ENCODE measurements at places on chromosomes 6 and 20.

DNA sequence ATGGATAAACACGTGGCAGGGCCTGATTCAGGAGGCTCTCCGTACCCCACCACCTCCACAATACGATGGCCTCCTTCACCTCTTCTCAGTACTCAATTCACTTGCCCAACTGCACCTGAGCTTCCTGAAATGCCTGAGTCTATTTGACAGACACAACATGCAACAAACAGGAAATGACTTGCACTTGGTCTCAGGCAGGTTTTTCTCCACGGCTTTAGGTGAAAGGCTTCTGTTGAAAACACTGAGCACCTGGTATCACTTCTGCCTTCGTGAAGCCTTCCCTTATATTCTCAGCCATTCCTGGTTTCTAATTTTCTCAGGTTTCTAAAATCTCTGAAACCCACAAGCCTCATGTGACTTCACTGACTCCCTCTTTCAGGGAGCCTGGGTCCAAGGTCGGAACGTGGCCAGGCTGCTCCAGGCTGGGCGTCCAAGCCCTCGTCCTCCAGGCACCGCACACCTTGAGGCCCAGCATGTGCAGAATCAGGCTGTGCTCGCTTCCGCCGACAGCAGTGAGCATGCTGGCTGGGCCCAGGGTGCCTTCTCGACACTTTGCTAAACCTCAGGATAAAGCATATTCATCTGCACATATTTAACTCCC, 34.7 kb downstream of the TAF4 start:
- no peak for DNase-seq

GRCh38 chr20:5160882-5161281, 34.1 kb downstream of the CDS2 start:
- no peak for DNase-seq

GRCh38 chr6:3888153-3888957, 39.2 kb downstream of the FAM50B start:
- no peak for DNase-seq

GRCh38 chr6:31041372-31041974, 31.2 kb downstream of the MUC22 start:
- DNase-seq: no peak

- DNase-seq: no peak
Observed at GRCh38 chr20:13402171-13402760, 181.2 kb downstream of the ISM1 start.

GRCh38 chr20:49122920-49123319, 65.2 kb downstream of the STAU1 start:
- no peak for DNase-seq

DNA sequence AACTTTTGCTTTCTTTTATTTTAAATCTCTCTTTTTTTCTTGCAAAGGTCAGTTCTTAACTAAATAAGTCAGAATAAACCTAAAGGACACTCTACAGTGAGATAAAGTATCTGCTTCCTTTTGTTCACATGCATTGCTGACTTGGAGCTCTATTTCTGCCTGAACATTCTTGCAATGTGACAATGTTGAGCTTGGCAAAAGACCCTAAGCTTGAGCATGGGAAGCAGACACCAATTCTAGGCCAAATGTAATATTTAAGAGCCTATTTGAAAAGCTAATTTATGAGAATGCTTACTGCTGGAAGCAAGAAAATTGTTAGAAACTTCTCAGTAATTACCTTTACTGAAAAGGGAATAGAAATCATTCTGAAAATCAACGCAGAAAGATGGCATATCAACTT, 556.2 kb downstream of the CBLN4 start:
- no peak for DNase-seq

DNA sequence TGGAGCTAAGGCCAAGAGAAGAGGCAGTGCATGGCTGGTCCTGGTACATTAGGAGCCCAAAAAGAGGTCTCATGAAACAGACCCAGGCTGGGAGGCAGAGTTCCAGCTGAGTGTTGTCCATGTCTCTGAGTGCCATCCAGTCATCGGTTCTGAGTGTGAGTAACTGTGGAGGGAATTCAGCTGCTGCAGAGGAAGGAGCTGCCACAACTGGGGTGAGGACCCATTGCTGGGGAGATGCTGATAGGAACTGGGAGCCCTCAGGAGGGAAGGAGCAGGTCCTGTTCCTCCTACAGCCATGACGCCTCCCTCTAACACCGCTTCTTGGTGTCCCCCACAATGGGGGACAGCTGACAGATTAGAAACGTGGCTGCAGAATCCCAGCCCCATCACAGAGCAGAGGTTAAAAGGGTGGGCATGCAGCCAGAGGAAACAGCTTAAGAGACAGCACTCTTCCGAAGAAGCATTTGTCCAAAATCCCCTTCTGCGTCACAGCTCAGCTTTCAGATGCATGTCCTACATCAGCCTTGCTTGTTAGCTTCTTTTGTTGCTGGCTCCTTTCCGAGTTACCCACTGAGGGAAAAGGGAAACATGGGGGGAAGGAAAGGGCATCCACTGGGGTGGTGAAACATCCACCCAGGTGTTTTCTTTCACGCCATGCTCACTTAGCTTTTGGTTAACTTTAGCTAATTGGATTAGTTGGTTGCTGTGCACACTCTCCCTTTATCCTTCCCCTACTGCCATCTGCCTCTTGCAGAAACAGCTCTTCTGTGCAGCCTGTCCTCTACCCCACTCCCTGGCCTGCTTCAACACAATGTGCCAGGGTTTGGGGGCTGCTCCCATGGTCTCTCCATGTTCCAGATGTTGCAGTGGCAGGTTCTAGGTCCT, 239.2 kb downstream of the SYNDIG1 start:
- DNase-seq: no peak

DNA sequence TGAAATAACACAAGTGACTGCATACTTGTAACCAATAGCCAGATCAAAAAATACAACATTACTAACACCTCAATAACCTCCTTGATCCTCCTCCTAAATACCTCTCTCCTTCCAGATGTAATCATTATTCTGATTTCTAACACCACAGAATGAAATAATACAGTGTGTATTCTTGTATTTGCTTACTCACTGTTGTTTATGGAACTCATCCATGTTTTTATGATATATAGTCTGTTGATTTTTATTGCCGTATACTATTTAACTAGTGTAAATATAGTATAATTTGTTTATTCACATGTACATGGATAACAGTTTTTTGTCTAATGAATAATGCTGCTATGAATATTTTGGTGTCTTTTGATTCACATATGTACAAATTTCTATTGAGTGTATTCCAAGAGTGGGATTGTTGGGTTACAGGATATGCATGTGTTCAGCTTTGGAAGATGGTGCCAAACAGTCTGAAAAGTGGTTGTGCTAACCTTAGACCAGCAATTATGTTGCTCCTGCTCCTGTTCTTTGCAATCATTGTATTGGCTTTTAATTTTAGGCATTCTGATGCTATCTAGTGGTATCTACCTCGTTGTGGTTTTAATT, 11.5 kb downstream of the TTK start:
- DNase-seq: no peak

GRCh38 chr6:68572525-68572924, 62.6 kb upstream of the ADGRB3 start:
- DNase-seq: no peak

- no peak for DNase-seq
Observed at GRCh38 chr6:158760618-158761250, 58.4 kb downstream of the EZR start.

DNA sequence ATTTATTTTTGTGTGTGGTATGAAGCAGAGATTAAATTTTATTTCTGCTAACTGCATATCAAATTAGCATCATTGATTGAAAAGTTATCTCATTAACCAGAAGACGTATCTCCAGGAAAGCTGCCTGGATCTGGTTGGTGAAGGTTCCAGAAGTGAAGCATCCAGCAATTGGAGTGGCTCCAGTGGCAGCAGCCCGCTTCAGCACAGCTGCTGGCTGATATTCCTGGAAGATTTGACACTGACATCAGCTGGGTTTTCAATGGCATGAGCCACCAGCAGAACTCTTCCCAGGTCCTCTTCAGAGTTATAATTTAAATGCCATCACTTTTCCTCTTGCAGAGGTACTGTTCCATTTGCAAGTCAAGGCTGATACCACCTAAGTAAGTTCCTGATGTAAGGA, 363.5 kb downstream of the BCKDHB start:
- DNase-seq: no peak

DNA sequence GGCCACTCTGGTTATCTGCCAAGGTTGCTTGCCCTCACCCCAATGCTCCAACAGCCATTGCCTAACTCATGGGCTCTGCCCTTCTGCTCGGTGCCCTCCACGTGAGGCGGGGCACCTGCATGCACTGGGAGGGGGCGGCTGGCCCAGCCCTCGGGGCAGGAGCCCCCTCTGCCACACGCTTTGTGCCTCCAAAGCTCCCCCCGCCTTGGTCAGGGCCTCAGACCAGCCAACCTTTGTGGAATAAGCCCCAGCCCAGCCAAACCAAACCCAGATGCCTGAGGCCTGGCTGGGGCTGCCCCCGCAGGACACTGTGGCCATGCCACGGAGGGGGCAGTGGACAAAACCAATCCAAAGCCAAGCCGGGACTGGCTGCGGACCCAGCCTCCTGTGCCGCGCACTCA, 21.4 kb downstream of the SDCBP2 start:
- no peak for DNase-seq

- no peak for DNase-seq
Observed at GRCh38 chr6:79374308-79374707, 139.8 kb upstream of the HMGN3 start.

- DNase-seq: no peak
Observed at GRCh38 chr6:145723646-145724045, 11.7 kb downstream of the EPM2A start.

DNA sequence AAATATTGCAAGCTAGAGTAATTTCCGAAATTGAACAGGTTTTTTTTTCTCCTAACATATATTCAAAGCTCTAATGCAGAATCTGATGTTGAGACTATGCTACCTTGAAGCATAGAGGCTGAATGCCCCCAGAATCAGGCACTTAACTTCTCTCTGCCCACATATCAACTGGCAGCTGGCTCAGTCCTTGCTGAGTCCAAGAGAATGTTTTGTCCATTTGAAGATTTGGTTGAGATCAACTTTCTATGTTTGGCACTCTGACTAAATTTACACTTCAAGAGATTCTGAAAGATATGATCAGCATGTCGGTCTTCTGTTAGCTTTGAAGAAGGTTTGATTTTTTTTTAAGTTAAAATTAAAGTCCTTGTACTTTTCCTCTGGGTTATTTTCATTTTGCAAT, 1298.1 kb downstream of the EPHA7 start:
- no peak for DNase-seq

- no peak for DNase-seq
Observed at GRCh38 chr20:47999166-47999565, 213.9 kb upstream of the SULF2 start.

DNA sequence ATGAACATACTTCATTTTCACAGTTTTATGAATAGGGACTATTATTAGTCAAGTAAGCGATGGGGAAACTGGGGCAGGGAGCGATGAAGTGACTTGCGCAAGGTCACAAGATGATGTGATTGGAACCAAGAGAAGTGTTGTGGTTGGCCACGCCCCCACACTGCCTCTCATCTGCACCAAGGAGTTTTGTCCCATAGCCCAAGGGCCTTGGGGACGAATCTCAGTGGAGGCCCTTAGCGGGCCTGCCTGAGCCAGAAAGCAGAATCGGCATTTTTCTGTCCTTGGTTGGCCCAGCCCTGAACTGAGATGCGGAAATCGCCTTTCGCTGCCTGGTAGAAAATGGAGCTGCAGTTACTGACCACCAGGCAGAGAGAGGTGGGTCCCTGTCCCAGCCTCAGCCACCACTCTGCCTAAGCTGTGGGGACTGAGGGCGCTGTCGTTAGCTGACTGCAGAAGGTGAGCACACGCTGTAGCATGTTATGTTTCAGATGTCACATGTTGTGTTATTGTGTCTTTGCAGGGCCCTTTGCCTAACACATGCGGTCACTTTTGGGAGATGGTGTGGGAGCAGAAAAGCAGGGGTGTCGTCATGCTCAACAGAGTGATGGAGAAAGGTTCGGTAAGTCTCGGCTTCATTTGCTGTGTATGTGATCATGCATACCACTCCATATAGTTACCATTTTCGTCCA, 57.8 kb downstream of the PTPN1 start:
- DNase-seq: no peak

DNA sequence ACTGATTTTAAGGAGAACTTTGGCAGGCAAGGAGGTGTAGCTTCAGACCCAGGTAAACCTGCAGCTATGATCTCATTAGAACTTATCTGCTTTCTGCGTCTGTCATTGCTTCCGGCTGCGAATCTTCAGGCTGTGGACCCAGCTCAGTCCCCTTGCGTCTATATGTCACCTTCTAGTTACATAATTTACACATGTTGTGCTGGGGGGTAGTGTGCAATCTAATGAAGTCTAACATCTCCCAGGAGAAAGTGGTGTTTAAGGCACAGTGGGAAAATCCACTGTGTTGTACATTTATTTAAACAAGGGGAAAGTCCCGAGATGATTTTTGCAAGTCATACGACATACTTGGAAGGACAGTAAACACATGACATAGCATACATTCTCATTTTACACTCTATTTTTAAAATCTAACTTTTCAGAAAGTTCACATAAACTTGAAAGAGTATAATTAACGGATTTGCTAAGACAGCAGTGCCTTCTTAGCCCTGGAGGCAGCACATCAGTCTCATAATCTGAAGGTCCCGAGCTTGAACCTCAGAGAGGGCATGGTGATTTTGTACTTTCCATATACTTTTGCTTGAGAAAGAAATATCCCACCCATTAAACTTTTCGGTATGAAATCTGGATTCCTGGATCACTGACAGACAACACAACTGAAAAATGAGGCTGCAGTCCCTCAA, 35.2 kb downstream of the GPX6 start:
- no peak for DNase-seq

- DNase-seq: no peak
Observed at GRCh38 chr6:131292145-131292938, 157.1 kb downstream of the AKAP7 start.

DNA sequence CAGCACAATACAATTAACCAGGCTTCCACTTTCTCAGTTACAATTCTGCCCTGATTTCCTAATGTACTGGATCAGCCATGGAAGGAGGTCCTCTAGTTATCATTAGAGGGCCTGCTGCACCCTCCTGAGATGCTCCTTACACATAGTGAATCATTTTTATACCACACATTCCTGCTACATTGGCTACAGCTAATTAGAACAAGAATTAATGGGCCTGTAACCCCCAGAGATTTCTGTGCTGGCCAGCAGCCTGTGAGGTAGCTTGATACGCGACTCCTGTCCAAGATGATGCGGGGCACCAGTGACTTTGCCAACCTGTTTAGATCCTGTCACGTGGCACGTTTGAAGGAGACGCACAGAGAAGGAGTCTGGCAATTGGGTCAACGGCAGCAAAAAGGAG, 422.8 kb downstream of the EPM2A start:
- DNase-seq: no peak

Data from stimulated activated CD8-positive, alpha-beta memory T cell treated with anti-CD3 and anti-CD28 coated beads, Interleukin-15, amount 100 ng/mL, for 4 hours (primary cell).